M059J (cell line): ENCODE measurements at places on chromosomes 1 and 21. TPM values are rescaled to one million over a fixed set of nuclear protein-coding genes. Genes with fewer than 3 reads are reported as not detected.

Gene TRIM67
- total RNA-seq, result 0.10 and 0.20 TPM in 2 replicates

Gene OR2T2
- not detected in 2 replicates for total RNA-seq

Gene EFCAB14
- total RNA-seq, result 71.6 and 113 TPM in 2 replicates

- peak; percentile 14 for DNase-seq
These were observed 3.8 kb upstream of the B3GALT2 start for GRCh38 chr1:193190096-193190744.
